ENCODE measurements at places on chromosomes 16 and 17.

DNA sequence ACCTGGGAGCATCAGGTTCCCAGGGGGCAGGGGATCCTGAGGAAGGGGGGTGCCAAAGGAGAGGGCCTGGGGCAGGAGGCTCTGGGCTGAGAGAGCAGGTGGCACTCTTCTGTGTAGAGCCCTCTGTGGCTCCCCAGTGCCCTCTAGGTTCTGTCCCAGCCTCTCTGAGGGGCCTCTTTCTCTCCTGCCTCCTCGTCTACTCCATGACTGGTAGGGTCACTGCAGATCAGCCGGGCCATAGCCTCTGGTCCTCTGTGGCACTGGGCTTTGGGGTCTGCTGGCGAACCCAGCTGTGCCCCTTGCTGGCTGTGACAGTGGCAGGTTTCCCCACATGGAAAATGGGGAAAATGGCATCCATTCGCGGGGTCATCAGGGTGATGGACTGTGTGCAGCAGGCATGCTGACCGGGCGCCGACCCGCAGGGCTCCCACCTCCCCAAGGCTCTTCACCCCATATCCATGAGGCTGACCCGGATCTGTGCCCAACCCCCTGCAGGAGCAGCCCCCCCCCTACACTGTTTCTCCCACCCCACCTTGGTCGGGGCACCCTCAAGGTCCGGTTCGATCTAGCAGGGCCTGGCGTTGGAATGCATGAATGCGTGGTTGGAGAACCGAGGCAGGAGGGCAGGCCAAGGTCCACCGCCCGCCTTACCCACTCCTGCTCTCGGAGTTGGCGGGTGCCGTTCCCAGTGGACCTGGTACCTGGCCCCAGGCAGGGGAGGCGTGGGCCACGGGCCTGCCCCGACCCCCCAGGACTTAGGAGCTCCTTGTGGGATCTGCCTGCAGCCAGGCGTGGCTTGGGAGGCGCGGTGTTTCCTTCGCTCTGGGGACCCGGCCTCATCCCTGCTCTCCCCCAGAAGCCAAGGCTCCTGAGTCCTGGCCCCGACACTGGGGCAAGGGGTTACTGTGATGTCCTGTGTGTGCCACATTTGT, 6.5 kb downstream of the GLIS2 start:
- H3K4me1 ChIP-seq, result peaks cover 13% of the 10 kb centered on the region
- no peak for DNase-seq
- H3K27me3 ChIP-seq, result no peaks in the 10 kb centered on the region
- no peak overlapping the region for H3K27ac ChIP-seq

GRCh38 chr16:12617401-12617819, 186.3 kb downstream of the CPPED1 start:
- no peak overlapping the region for H3K4me3 ChIP-seq
- H3K27ac ChIP-seq, result no peak overlapping the region
- H3K36me3 ChIP-seq, result no peaks in the 10 kb centered on the region
- H3K4me1 ChIP-seq, result peaks cover 18% of the 10 kb centered on the region

- no peaks in the 10 kb centered on the region for H3K4me1 ChIP-seq
- no peak overlapping the region for H3K4me3 ChIP-seq
- H3K36me3 ChIP-seq, result no peaks in the 10 kb centered on the region
- no peak overlapping the region for H3K27ac ChIP-seq
Measured at GRCh38 chr16:78684655-78685375, 585.4 kb downstream of the WWOX start.

GRCh38 chr17:65054602-65055001, 1.9 kb downstream of the GNA13 start:
- H3K27ac ChIP-seq, result peak overlapping the region; percentile 69
- peaks cover 9% of the 10 kb centered on the region for H3K27me3 ChIP-seq
- H3K4me1 ChIP-seq, result peaks cover 19% of the 10 kb centered on the region
- no peak for DNase-seq

Data from progenitor cell of endocrine pancreas (in vitro differentiated cells).